ENCODE measurements at places on chromosomes 12 and 14. TPM values are rescaled to one million over a fixed set of nuclear protein-coding genes. Genes with fewer than 3 reads are reported as not detected.

DNA sequence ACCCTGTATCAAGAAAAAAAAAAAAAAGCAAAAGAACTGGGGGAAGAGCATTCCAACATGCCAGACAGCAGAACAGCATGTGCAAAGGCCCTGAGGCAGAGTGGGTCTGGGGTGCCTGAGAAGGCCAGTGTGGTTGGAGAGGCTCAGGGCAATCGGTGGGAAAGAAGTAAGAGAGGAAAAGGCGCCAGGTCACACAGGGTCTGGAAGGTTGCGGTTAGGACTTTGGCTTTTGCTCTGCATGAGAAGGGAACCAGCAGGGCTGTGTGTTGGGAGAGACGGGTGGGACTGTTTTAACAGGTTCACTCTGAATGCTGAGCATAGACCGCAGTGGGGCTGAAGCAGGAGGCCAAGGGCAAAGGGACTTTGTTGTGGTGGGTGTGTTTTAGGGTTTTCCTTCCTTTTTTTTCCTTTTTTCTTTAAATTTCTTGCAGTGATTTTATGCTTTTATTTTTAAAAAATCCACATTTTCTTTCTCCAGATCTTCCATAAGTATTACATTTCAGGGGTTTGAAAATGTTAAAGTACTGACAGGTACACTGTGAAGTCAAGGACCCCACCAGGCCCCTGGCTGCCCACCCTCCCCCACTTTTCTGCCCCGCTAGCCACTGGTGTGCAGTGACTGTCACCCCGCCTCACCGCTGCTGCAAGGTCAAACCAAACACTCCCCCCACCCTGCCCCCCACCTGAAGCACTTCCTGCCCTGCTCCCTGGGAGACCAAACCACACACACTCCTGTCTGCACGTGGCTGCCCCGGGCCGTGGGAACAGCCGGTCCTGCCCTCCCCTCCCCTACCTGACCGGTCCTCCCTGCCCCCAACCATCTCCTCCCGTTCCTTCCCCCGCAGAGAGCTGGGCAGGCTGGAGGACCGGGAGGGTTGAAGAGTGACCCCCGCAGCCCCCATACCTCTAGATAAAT, 30.0 kb downstream of the DTX1 start:
- no peaks in the 10 kb centered on the region for H3K4me1 ChIP-seq
- no peaks in the 10 kb centered on the region for H3K27me3 ChIP-seq
- no peak overlapping the region for H3K27ac ChIP-seq
- H3K4me3 ChIP-seq, result no peak overlapping the region

DNA sequence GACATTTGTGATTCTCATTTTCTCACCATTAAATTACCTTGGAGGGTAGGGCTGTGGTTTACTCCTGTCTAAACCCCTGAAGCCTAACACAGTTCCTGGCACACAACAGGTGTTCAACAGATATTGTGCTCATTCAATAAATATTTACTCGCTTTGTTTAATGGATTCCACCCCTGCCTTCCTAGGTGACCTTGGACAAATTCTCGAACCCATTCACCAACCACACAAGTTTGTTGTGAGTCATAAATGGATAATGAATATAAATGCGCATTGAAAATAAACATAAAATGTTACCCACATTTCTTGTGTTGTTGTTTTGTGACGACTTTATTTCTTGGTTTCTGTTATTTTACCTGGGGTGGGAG, 362 bp upstream of the TSFM start:
- H3K36me3 ChIP-seq, result no peaks in the 10 kb centered on the region
- peak overlapping the region; percentile 43 for H3K27ac ChIP-seq
- DNase-seq, result no peak
- no peaks in the 10 kb centered on the region for H3K27me3 ChIP-seq
- peaks cover 7% of the 10 kb centered on the region for H3K4me1 ChIP-seq
- H3K4me3 ChIP-seq, result no peak overlapping the region

DNA sequence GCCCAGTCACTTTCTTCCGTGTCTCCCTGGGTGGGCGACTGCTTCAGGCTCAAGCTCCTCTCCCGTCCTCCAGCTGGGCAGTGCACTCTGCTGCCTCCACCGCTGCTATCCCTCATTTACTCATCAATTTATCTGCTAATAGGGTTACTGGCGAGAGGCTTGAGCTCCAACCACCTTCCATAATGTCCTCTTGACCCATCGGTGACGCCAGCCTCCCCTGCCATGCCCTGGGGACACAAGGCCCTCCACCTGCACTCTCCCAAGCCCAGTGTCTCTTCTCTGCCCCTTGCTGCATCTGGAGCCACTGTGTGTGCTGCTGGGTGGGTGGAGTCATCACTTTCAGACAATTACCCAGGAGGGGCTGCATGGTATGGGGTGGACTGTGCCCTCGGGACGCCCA, 78.5 kb downstream of the TMEM132D start:
- H3K4me1 ChIP-seq, result no peaks in the 10 kb centered on the region
- no peaks in the 10 kb centered on the region for H3K27me3 ChIP-seq
- DNase-seq, result no peak
- H3K36me3 ChIP-seq, result no peaks in the 10 kb centered on the region
- no peak overlapping the region for H3K27ac ChIP-seq

GRCh38 chr12:15928870-15929571, 17.9 kb downstream of the DERA start:
- no peaks in the 10 kb centered on the region for H3K27me3 ChIP-seq
- no peak for DNase-seq
- no peaks in the 10 kb centered on the region for H3K36me3 ChIP-seq

GRCh38 chr12:57016348-57016747, at the start of gene TAC3:
TAC3 (minus strand) TSS chr12:57016529; CDS start chr12:57015797, 732 bp downstream.
- no peaks in the 10 kb centered on the region for H3K27me3 ChIP-seq
- no peak for DNase-seq
- H3K36me3 ChIP-seq, result no peaks in the 10 kb centered on the region
- no peaks in the 10 kb centered on the region for H3K4me1 ChIP-seq
- no peak within 1 kb of the TSS for H3K4me3 ChIP-seq

DNA sequence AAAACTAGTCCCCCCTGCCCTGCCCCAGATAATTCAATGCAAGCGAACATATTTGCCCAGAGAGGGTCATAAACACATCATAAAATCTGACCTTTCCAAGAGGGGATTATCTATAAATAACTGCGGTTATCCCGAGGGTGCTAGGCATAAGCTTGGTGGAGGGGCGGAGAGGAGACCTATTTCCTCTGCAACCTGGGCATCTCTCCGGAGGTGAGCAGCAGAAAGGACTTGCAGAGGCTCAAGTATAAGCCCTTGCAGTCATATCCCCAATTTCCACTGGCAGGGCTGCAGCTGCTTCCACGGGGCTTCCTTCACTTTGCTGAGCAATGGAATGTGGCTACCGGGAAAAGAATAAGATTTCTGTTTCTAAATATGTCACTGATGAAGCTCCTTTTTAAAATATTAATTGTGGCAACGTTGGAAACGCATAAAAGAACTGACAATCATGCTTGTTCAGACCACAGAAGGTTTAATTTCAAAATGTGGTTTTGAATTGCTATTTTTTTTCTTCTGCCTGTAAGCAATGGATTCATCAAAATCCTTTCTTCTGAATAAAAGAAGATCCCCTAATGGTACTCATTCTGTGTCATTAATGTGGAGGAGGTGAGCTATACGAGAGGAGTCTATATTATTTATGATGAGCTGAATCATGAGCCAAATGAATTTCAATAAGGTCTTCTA, 268.9 kb upstream of the ATP2B1 start:
- H3K36me3 ChIP-seq, result no peaks in the 10 kb centered on the region
- no peaks in the 10 kb centered on the region for H3K4me1 ChIP-seq
- H3K27ac ChIP-seq, result no peak overlapping the region
- no peak for DNase-seq

DNA sequence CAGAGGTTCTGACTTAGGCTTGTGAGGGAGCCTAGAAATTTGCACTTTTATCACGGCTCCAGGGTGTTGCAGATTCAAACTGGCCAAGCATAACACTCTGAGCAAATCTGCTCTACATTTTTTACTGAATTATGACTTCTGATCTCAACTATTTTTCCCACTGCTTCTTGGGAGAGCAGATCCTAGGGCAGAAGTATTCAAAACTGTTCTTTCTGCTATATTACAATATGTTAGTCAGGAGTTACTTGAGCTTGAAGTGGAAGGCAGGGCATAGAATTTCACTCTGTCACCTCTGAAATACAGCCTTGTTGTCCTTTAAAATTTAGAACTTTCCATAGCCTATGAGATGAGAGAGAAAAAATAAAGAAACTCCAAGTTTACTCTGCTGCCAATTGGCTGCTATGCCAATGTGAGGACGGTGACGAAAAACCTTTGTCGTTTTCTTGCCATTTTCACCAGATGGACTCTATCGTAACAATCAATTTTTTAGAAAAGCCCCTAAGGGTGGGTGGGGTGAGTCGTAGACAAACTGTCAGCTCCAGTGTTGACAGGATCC, 16.4 kb upstream of the KERA start:
- DNase-seq, result no peak
- H3K27ac ChIP-seq, result no peak overlapping the region
- H3K4me3 ChIP-seq, result no peak overlapping the region
- no peaks in the 10 kb centered on the region for H3K4me1 ChIP-seq

DNA sequence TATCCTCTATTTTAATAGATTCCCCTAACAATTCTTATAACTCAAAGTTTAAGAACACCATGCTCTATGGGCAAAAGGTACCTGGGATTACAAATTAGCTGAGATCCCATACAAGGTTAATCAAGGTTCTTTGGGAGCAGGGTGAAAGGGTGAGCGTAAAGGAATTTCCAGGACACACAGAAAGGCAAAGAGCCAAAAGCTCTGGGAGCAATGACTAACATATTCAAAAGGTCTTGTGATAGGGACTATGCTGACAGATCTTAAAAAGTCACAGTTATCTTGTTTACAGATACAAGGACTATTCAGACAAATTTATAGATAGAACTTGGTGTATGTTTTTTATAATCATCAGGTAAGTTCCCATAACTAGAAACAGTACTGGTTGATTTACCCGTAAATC, 19.5 kb upstream of the PPFIBP1 start:
- no peaks in the 10 kb centered on the region for H3K4me1 ChIP-seq
- H3K27me3 ChIP-seq, result no peaks in the 10 kb centered on the region
- no peak overlapping the region for H3K27ac ChIP-seq
- H3K4me3 ChIP-seq, result no peak overlapping the region

DNA sequence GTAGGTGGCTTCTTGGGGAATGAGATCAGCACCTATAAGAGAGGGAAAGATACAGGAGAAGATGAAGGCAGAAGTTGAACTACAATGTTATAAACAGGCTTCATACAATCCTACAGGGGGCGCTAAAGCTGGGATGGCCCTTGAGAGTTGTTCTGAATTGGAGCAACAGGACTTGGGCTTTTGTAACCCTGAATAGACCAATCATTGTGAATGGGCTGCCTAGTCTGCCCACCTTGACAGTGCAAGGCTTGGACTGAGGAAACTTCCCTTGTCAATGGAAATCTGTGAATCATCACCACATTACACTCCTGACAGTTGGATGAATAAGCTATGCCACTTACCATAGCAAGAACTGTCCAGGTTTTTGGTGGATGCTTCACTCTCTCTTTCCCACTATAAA, 306.1 kb downstream of the KCNC2 start:
- no peaks in the 10 kb centered on the region for H3K4me1 ChIP-seq
- DNase-seq, result no peak
- no peaks in the 10 kb centered on the region for H3K36me3 ChIP-seq
- H3K4me3 ChIP-seq, result no peak overlapping the region

GRCh38 chr12:30145684-30146032, 361.9 kb upstream of the TMTC1 start:
- DNase-seq, result no peak
- H3K27ac ChIP-seq, result no peak overlapping the region
- H3K4me3 ChIP-seq, result no peak overlapping the region
- H3K27me3 ChIP-seq, result no peaks in the 10 kb centered on the region

DNA sequence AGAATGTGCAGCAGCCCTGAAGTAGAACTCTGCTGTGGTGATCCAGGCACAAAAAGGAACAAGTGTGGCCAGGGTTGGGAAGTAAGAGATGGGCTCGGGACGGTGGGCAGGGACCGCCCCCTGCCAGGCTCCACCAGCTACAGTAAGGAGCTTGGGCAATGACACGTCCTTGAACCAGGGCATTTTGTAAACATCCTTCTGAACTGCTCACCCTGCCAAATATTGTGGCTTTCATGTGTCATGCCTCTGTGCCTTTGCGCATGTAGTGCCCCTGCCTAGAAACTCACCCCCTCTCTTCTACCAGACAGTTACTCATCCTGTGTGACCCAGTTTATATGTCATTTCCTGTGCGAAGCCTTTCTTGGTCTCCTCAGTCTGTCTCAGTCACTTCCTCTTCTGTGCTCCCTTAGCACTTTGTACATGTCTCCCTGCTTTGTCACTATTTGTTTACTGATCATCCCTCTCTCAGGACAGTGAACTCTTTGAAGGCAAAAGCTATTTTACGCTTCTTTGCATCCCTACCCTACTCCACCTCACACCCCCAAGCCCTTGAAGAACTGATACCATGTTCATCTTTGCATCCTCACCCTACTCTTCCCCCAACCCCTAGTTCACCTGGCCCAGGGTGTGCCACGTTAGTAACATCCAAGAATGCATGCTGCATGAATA, 108.9 kb upstream of the PLEKHG7 start:
- DNase-seq, result peak; percentile 78
- no peaks in the 10 kb centered on the region for H3K27me3 ChIP-seq
- peaks cover 9% of the 10 kb centered on the region for H3K4me1 ChIP-seq
- H3K4me3 ChIP-seq, result no peak overlapping the region
- H3K36me3 ChIP-seq, result no peaks in the 10 kb centered on the region

DNA sequence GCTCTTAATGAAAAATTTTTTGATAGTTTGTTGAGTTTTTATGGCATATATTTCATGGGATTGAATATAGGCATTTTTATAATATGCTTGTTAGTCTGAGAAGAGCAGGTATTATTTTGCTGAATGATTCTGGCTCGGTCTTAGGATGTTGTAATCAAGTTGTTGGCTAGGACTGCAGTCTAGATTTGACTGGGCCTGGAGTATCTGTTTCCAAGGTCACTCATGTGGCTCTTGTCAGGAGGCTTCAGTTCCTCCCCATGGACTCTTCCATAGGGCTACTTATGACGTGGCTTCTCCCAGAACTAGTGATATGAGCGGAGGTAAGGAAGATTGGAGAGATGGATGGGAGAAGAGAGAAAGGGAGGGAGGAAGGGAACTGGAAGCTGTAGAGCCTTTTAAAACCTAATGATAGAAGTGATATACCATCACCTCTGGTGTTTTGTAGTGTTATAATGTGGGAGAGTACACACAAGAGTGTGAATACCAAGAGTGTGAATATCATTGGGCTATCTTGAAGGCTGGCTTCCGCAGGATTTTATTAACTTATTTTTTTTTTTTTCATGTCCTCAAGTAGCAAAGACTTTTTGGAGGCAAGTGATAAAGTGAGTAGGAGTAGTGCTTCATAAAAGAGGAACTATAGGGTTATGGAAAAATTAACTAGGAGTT, 4.4 kb downstream of the MNAT1 start:
- H3K27me3 ChIP-seq, result no peaks in the 10 kb centered on the region
- no peak overlapping the region for H3K27ac ChIP-seq
- peaks cover 18% of the 10 kb centered on the region for H3K4me1 ChIP-seq
- H3K36me3 ChIP-seq, result no peaks in the 10 kb centered on the region
- DNase-seq, result peak; percentile 35

The TOMM20L gene
- 0.58 TPM for total RNA-seq

The PTPN6 gene
- 65.0 TPM for total RNA-seq

The HVCN1 gene
- total RNA-seq, result 16.0 TPM

The PLEKHD1 gene
- not detected for total RNA-seq

The SMIM41 gene
- total RNA-seq, result 2.1 TPM

The LRTM2 gene
- 0.06 TPM for total RNA-seq

The AMN gene
- total RNA-seq, result not detected

All from adrenal gland (tissue), 19 donors.